IMR-90 (cell line): ENCODE measurements at places on chromosomes 7 and 10. TPM values are rescaled to one million over a fixed set of nuclear protein-coding genes. Genes with fewer than 3 reads are reported as not detected.

CACNB2 gene
- 0.36 and 0.70 TPM in 2 replicates for polyA plus RNA-seq

SNX13 gene
- polyA plus RNA-seq: 6.7 and 9.0 TPM in 2 replicates

SYT15 gene
- polyA plus RNA-seq: 0.42 and 0.68 TPM in 2 replicates

C10orf62 gene
- not detected in 2 replicates for polyA plus RNA-seq

ZNF804B gene
- not detected in 2 replicates for polyA plus RNA-seq

GRM3 gene
- not detected in 2 replicates for polyA plus RNA-seq

MMD2 gene
- not detected in 2 replicates for polyA plus RNA-seq

OR6B1 gene
- polyA plus RNA-seq: not detected in 2 replicates

RBP4 gene
- not detected in 2 replicates for polyA plus RNA-seq

NPFFR1 gene
- polyA plus RNA-seq: not detected in 2 replicates

PTEN gene
- polyA plus RNA-seq: 12.0 and 14.5 TPM in 2 replicates

PPP1R9A gene
- not detected in 2 replicates for polyA plus RNA-seq

DIP2C gene
- 16.1 and 17.3 TPM in 2 replicates for polyA plus RNA-seq

ARHGAP19 gene
- polyA plus RNA-seq: 5.5 and 6.3 TPM in 2 replicates

VPS37D gene
- 3.1 and 4.8 TPM in 2 replicates for polyA plus RNA-seq

NXPH1 gene
- not detected in 2 replicates for polyA plus RNA-seq

LEP gene
- polyA plus RNA-seq: not detected in 2 replicates

PDGFA gene
- polyA plus RNA-seq: 3.3 and 4.7 TPM in 2 replicates

DEPP1 gene
- 19.7 and 30.0 TPM in 2 replicates for polyA plus RNA-seq
